NCI-H774 (cell line): ENCODE measurements at places on chromosomes 1 and 21.

- DNase-seq, result no peak
Observed at GRCh38 chr1:200903793-200904192, 9.1 kb downstream of the INAVA start.

DNA sequence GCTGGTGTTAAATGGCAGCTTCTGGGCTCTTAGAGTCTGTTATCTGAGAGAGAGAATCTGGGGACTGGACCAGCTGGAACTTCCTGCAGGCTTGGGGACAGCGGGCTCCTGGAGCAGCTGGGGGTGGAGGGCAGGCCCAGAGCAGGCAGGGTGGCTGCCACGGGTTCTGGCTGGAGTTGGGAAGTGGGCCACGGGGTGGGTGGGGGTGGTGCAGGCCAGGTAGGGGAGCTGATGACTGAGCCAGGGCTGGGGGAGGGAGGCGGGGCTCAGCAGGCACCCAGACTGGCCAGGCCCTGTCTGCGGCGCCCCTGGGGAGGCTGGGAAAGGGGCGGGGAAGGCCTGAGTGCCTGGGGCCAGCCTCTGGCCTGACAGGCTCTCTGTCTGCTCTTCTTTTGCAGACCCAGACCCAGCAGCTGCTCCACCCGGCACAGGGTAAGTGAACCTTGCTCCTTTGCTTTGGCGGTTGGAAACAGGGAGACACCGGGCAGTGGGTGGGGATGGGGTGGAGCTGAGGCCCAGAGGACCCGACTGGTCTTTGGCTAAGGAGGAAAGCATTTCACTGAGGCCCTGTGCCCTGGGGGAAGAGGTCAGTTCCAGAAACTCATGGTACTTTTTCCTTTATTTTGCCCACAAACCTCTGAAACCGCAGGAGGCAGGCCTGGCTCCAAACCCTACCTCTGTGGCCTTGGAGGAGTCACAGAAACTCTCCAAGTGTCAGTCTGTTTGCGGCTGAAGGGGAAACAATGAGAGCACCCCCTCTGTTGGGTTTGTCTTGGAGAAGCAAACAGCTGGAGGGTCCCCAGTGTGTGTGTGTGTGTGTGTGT lies 48.8 kb downstream of the ARHGEF10L start:
- no peak for DNase-seq

GRCh38 chr1:48793863-48794262 lies 17.2 kb upstream of the BEND5 start:
- no peak for DNase-seq

DNA sequence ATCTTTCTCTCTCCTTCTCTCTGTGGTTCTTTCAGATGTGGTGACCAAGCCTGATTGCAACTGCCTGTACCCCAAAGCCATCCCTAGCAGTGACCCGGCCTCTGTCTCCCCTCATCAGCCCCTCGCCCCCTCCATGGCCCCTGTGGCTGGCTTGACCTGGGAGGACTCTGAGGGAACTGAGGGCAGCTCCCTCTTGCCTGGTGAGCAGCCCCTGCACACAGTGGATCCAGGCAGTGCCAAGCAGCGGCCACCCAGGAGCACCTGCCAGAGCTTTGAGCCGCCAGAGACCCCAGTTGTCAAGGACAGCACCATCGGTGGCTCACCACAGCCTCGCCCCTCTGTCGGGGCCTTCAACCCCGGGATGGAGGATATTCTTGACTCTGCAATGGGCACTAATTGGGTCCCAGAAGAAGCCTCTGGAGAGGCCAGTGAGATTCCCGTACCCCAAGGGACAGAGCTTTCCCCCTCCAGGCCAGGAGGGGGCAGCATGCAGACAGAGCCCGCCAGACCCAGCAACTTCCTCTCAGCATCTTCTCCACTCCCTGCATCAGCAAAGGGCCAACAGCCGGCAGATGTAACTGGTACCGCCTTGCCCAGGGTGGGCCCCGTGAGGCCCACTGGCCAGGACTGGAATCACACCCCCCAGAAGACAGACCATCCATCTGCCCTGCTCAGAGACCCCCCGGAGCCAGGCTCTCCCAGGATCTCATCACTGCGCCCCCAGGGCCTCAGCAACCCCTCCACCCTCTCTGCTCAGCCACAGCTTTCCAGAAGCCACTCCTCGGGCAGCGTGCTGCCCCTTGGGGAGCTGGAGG lies 12.7 kb downstream of the CSF1 start:
- no peak for DNase-seq

DNA sequence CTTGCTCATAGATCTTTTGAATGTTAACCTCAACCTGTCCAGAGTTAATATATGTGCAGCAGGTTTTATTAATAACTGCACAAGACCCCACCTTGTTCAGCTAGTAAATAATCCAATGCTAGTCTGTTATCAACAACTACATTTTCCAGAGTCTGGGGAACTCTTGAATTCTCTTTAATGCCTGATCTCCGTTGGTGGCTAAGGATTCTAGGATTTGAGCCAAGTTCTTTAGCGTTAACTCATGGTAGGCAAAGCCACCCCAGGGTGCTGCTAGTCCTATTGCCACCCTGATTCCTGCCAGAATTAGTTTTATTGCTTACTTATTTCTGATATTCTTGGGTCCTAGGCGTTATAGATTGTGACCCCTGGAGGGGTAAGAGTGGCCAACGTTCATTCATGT lies 12.8 kb downstream of the BACE2 start:
- DNase-seq, result no peak
